ENCODE measurements at places on chromosomes 11 and 22.

GRCh38 chr22:38201371-38201710 lies 453 bp upstream of the MAFF start:
- DNase-seq: no peak

GRCh38 chr11:100647861-100648260 lies 39.2 kb upstream of the ARHGAP42 start:
- no peak for DNase-seq

GRCh38 chr22:35834061-35834460 lies 116.4 kb downstream of the APOL5 start:
- DNase-seq: no peak

DNA sequence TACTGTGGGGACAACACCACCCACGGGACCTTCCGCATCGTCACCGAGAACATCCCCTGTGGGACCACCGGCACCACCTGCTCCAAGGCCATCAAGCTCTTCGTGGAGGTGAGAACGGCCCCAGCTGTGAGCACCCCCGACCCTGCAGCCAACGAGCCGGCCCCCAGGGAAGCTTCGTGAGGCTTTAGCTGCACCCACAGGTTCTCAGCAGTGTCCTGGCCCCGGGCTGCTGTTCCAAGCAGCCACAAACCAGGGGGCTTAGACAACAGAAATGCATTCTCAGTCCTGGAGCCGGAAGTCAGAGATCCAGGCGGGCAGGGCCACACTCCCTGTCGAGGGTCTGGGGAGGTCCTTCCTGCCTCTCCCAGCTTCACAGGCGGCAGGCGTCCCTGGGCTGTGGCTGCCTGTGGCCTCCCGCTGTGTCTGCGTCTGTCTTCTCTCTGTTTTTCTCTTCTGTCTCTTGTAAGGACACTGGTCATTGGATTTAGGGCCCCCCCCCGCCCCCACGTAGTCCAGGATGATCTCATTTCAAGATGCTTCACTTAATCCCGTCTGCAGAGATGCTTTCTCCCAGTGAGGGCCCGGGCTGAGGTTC lies 12.5 kb downstream of the MUC5B start:
- DNase-seq: no peak

- DNase-seq: no peak
Observed at GRCh38 chr11:61333550-61334433, 764 bp downstream of the TKFC start.

- DNase-seq: peak; percentile 57
Observed at GRCh38 chr11:61922539-61922938, 5.2 kb upstream of the RAB3IL1 start.

DNA sequence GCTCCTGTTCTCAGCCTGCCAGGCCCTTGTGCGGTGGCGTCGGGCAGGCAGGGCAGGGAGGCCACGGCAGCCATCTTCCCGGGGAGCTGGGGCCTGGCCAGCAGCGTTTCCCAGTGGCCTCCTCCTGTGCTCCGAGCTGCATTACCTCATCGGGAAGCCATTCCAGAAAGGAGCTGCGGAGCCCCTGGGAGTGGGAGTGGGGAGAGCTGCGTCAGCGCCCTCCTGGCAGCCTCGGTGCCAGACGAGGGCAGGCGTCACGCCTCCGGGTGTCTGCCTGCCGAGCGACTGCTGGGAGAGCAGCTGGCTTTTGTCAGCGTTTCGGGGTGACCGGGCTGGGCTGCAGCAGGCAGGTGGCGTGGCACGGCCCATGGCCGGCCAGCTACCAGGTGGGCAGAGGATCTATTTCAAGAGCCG lies 30.9 kb upstream of the WNT7B start:
- DNase-seq: peak; percentile 97

- DNase-seq: no peak
Observed at GRCh38 chr11:124745835-124746620, 6.0 kb downstream of the VSIG2 start.

- peak; percentile 39 for DNase-seq
Observed at GRCh38 chr11:63866211-63866610, 27.3 kb downstream of the MARK2 start.

DNA sequence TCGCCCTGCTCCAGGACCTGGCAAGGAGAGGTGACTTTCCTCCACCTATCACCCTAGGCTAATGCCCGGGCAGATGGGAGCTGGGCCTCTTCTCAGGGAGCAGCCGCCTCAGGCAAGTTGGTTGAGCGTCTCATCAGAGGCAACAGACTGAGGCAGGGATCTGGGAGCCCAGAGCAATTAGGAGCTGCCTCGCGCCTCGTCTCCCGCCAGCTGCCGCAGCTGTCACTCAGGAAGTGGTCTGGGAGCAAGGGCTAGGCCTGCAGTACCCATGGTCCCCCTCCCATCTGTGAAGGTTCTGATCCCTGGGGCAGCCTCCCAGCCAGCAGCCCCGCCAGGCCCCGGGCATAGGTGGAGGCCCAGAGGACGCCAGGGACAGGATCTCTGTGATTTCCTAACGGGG lies 4.6 kb upstream of the CABP7 start:
- DNase-seq: no peak

GRCh38 chr11:71977743-71978418 lies 20.8 kb upstream of the IL18BP start:
- DNase-seq: peak; percentile 42

- no peak for DNase-seq
Observed at GRCh38 chr11:75508051-75508561, 17.6 kb downstream of the GDPD5 start.

- DNase-seq: no peak
Observed at GRCh38 chr11:117993988-117994745, 8.0 kb downstream of the IL10RA start.

DNA sequence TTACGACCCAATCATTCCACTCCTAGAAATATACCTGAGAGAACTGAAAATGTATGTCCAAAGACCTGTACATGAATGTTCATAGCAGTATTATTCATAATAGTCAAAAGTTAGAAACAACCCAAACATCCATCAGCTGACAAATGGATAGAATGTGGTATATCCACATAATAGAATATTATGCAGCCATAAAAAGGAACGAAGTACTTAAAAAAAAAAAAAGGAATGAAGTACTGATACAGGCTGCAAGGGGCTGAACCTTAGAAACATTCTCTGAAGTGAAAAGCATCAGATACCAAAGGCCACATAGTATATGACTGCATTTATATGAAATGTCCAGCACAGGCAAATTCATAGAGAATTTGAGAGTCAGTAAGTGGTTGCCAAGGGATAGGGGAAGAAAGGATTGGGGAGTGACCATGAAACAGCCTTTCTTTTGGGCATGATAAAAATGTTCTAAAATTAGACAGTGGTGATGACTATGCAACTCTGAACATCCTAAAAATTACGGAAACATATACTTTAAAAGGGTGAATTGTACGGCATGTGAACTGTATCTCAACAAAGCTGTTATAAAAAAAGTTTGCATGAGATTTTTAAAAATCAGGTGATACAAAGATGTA lies 1.8 kb downstream of the TPST2 start:
- no peak for DNase-seq

DNA sequence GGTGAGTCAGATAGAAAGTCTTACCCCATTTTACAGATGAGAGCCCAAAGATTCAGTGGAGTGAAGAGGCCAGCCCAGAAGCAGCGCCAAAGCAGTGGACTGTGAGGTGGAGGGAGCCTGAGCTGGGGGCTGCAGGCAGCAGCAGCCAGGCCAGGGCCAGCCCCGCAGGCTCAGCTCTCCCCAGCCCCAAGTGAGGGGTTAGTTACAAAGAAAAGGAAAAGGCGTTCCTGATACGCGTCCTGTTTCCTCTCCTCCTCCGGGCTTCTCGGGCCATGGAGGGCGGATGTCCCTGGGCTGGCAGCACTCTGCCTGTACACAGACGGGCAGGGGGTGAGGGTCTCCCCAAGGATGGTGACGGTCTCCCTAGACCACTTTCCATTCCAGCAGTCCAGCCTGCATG lies 44.9 kb downstream of the ARRB1 start:
- no peak for DNase-seq

DNA sequence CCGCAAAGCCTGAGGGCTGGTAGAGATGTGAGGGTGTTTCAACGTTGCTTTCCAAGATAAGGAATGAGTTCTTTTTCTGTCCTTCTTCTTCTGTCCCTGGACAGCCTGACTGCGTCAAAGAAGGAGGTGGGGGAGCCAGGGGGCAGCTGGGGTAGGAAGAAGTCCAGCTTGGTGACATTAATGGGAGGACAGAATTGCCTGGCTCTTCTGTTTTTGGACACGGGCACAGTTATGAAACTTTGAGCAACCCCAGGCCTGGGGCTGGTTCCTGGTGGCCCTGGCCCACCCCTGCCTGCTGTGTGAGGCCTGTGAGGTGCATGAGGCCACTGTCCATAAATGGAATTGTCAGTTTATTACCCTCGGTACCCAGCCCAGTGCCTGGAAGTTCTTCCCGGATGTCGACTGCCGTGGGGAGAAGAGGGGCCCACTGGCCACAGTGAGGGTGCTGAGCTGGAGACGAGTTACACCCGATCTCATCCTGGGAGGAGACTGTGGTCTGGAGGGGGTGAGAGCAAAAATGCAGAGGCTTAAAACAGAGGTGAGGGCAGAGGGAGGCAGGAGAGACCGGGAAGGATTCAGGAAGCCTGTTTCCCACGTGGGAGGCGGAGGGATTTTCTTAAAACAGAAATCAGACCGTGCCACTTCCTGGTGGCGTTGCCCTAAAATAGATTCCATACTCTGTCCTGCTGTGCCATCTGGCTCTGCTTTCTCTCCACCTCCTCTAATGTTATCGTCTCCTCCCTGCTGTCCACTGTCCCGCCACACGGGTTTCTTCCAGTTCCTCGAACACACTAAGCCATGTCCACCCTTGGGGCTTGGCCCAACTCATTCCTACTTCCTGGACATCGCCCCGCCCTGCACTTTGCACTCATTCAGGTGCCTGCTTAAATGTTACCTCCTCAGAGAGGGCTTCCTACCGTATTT lies 59.7 kb upstream of the RASD2 start:
- peak; percentile 36 for DNase-seq

GRCh38 chr11:123235656-123236261 lies 40.7 kb upstream of the CLMP start:
- DNase-seq: no peak

- no peak for DNase-seq
Observed at GRCh38 chr11:1224111-1224490, 1.2 kb downstream of the MUC5B start.

DNA sequence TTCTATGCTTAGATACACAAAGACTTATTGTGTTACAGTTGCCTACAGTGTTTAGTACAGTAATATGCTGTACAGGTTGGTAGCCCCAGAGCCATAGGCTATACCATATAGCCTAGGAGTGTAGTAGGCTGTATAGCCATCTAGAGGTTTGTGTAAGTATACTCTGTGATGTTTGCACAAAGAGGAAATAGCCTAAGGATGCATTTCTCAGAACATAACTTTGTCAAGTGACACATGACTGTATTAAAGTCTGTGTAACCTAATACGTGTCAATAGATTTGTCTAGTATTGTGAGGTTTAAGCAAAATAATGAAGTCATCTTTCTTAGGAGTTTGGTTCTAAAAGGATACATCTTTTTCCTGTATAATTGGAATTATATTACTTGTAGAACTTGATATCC lies 5.5 kb downstream of the ZC3H12C start:
- DNase-seq: no peak

DNA sequence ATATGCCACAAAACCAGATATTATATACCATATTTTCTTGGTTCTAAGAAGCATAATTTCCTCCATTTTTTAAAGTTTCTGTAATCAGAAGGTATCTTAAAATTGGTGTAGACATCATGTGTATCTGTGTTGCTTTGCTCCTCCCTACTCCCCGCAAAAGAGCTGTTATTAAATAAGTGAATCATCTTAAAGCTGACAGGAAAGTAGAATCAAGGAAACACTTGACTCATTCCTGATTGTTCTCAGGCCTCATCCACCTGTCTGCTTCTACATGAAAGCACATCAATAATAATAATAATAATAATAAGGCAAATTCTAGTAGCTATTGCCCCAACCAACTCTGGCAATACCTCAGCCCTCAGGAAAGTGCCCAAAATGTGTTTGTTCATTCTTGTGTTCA lies 26.2 kb upstream of the GUCY1A2 start:
- DNase-seq: no peak

DNA sequence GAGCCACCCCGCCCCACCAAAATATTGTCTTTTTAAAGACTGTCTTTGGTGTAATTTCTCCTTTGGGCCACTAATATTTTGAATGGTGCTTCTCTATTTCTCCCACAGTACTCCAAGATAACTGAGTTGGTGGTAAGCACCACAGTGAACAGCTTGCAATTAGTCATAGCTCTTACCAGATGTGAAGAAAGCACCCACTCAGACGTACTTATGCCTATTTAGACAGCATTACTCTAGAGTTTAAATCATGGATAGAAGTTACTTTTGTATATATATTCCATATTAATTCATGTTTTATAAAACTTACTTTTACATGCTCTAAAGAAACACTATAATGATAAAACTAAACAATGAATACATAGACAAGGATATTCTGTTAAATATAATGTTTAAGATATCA lies 12.7 kb downstream of the ANO3 start:
- peak; percentile 17 for DNase-seq

GRCh38 chr11:7498193-7498592 lies 12.9 kb downstream of the OLFML1 start:
- no peak for DNase-seq

DNA sequence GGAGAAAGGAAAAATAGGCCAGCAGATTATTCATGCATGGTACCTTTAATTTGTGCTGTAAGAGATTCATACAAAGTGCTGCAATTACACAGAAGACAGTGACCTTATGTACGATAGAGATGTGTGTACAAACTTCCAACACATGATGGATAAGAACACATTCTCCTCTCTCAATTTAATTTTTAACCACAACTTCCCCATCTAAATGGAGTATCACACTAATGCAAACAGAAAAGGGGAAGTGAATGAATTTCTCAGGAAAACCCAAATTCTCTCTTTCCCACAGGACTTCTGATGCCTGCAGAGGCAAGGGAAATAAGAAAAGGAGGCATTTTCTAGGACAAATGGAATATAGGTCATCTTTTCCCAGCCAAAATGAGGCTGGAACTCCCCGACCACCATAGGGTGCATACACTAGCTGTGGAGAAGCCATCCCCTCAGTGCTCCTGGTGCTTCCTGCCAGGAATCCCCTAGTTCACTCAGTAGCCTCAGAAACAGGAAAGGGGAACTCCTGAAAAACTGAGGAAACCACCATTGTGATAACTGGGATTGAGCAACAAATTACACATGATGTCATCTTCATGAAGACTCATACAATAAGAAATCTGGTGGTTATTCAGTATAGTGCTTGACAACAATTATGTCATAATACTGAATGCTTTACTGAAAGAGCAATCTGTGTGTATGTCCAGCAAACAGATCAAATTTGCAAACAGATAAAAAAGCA lies 22.4 kb downstream of the MMP10 start:
- DNase-seq: no peak

GRCh38 chr22:48071828-48072227 lies 1309.4 kb downstream of the TBC1D22A start:
- DNase-seq: no peak
